Glutamatergic neuron (in vitro differentiated cells): ENCODE measurements at places on chromosomes 7 and 10.

- DNase-seq = no peak
These were observed 550.8 kb downstream of the IPMK start for GRCh38 chr10:57716884-57717283.

- DNase-seq = no peak
These were observed 22.5 kb downstream of the DRGX start for GRCh38 chr10:49373361-49373760.

DNA sequence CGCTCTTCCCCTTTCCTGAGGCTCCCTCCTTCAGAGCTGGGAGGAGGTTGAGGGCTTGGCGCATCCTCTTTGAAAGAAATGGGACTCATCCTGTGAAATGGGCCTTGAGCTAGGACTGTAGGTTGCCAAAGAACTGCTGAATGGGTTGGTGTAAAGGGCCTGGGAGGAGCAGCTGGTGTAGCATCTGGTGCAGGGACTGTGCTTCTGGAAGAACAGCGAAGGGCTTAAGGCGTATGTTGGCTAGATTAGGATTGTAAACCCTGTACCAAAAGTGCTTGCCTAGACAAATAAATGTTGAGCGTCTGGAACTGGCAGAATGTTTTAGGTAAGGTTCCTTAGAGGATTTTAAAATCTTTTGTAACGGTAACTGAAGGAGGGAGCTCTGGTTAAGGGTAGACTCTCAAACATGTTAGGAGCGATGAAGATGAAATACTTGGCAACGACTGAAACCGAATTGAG lies 563 bp downstream of the STAM start:
- peak; percentile 59 for DNase-seq

GRCh38 chr10:14698111-14698828 lies 76.4 kb downstream of the FAM107B start:
- no peak for DNase-seq

GRCh38 chr7:99531354-99531765 lies 20.6 kb downstream of the FAM200A start:
- DNase-seq = no peak
